ENCODE measurements at places on chromosomes 3 and 15. TPM values are rescaled to one million over a fixed set of nuclear protein-coding genes. Genes with fewer than 3 reads are reported as not detected.

GRCh38 chr3:196288141-196288460 is 575 bp upstream of the PCYT1A start:
- DNase-seq = no peak

- DNase-seq = no peak
These were observed 5.1 kb downstream of the GP9 start for GRCh38 chr3:129065720-129066073.

DNA sequence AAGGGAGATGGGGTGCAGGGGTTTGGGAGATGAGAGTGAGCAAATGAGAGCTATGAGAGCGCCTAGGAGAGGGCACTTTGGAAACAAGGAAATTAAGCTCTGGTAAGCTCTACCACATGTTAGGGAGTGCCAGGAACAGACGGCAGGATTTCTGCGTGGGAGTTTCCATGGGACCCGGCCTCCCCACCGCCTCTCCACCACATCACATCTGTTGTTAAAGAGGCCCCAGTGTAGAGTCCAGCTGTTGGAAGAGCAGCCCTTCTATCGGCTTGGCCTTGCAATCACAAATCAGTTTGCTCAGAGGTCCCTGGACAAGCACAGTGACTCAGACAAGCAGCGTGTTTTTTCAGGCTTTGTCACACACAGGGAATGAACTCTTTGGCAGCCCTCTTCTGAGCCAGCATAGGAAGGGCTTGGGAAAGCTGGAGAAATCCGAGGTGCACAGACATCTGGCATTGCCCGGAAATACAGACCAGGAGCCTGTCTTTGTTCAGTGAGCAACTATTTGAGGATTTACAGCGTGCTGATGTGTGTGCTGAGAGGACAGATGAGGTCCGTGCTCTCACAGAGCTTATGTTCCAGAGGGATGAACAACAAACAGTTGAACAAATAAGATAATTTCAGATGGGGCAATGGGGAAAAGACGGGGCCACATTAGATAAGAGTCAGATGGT is 370.6 kb upstream of the PROK2 start:
- DNase-seq = no peak

The LRRC2 gene
- total RNA-seq = 2.3 TPM

The SCG3 gene
- total RNA-seq = not detected

The PRRT3 gene
- 2.8 TPM for total RNA-seq

DNA sequence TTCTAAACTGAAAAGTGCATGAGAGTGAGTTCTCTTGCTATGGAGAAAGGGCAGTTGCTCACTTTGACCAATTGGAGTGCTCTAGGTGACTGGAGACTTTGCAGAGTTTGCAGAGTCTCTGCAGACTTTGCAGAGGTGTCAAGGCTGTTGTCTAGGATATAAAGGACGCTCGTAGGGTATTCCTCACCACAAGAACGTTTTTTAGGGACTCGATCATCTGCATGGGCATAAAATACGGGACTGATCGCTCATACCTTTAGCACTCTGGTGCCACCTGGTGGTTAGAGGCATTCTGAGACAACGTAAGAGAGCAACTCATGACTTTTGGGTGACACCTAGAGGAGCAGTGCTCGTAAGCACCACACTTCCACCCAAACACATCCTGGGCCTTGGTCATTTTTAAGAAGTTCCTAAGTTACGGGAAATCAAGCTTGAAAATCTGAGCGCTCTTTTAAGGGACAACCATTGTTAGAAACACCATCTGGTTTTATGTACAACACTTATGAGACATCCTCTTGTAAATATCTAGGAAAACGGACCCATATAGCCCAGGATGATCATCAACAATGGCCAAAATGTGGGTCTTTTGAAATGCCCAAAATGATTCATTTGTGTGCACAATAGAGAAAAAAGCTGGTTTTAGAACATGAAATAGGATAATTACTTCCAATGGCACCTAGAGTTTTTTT is 51.6 kb upstream of the XCR1 start:
- peak; percentile 100 for DNase-seq

- DNase-seq = no peak
These were observed 7.3 kb downstream of the ILDR1 start for GRCh38 chr3:122014741-122015140.

DNA sequence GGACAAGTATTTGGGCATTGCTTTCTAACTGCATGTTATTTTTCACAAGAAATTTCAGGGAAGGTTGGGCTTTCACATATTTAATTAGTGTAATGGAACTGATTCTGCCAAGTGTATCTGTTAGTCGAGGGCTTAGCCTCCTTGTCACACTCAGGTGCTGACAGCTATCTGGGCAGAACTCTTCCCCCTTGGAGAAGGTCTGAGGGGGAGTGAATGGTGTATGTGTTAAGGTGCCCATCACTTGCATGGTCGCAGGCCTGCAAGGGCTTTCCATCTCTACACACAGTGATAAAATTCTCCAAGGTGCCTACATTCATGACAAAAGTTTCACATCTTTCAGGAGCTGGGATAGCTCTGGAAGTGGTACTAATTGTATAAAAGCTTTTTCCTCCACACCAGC is 97.6 kb upstream of the ICE2 start:
- no peak for DNase-seq

DNA sequence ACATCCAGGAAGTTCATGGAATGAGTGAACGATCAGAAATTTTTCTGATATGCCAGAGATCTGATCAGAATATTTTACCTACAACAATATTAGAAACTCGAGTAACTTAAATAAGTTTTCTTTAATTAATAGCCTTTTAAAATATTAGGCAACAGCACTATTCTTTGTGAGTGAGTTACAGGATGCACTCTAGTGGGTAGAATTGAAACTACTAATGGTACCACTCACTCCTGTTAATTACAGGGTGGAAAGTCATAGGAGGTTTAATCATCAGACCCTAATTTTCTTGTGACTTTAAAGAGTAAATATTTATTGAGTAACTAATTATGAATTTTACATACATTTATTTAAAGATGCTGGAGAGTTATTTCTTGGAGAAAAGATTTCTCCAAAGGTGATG is 217.3 kb downstream of the CACNA2D3 start:
- no peak for DNase-seq

Measured in omental fat pad (tissue), 4 donors.